Cerebellar nuclear complex (tissue), 1 donor: ENCODE measurements at places on chromosomes 16 and 17.

DNA sequence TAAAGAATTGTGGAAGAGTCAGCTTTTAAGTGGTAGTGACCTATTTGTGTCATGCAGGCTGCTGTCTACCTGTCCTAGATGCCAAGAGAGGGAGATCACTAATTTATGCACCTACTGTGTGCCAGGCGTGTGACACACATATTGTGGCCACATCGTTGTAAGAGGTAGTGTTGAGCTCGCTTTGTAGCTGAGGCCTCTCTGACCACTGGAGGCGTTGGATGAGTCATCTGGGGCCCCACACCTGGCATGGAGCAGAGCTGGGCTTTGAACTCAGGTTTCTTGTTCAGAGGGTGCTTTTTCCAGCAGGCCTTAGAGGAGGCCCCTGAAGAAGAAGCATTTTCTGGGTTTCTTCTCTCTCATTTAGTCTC, 52.3 kb upstream of the LGALS9 start:
- DNase-seq, result no peak

GRCh38 chr17:56325313-56326000, 172.2 kb downstream of the ANKFN1 start:
- no peak for DNase-seq

DNA sequence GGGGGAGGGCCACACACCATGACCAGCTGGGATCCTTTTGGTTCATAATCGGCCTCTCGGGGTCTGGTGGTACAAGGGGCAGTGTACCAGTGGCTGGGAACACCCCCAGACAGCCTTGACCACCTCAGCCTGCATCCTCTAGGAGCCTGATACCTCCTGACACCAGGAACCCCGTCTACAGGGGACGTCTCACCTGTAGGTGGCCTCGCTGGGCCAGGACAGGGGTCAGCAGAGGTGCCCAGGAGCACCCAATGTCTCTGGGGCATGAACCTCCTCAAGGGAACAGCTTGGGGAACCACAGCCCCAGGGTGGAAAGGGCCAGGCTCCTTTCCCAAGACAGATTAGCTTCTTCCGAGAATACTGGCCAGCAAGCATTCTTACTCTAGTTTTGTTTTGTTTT, 2.5 kb upstream of the METRNL start:
- DNase-seq, result no peak

DNA sequence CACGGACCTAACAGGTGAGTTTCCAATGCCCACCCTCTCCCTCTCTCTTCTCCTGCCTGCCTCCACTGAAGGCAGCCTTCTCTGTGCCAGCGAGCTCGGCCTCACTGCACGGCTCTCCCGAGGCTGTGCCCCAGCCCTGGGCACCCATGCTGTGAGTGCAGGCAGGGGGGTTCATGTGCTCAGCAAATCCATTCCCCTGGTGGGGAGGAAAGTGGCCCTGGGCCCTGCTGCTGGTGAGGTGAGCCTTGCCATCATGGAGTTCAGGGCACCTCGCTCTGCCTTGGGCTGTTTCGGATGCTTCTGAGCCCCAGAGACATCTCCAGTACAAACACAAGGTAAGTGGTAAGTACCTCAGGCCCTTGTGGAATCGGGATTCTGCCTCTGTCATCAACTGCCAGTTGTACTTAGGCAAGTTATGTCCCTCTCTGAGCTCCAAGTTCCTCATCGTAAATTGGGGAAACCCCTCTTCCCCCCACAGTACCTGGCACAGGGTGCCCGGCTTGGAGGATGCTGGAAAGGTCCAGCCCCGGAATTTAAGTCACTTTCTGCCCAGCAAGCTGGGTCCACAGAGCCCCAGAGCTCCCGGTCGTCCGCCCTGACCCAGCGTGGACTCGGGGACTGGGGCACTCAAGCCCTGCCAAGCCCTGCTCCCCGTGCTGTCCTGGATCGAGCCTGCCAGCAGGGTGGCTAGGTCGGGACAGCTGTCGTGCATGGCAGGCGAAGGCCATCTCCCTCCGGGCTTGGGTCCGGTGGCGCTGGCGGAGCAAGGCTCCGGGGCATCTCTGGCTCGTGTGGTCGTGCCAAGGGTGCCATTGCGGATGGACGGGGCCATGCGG, 684 bp upstream of the NUDT16L1 start:
- no peak for DNase-seq

GRCh38 chr17:22270381-22270780, 578.1 kb downstream of the KCNJ18 start:
- DNase-seq, result no peak

DNA sequence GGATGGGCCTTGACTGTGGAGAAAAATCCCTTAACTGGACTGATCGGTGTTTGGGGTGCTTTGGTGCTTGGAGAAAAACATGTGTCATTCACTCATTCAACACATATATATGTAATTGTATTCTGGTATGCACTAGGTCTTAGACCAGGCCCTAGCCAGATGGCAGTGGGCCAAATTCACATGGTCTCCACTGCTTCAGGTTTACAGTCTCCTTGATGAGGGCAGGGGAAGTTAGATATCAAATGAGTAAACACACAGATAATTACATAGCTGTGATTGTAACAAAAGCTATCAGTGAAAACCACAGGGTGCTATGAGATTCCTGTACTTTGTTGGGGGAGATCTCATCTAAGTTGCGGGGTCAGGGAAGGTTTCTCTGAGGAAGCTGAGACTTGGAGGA, 78.8 kb downstream of the WWP2 start:
- DNase-seq, result no peak

- DNase-seq, result no peak
Observed at GRCh38 chr16:82783933-82784572, 157.3 kb downstream of the CDH13 start.

- no peak for DNase-seq
Observed at GRCh38 chr16:17691899-17692176, 221.1 kb upstream of the XYLT1 start.

DNA sequence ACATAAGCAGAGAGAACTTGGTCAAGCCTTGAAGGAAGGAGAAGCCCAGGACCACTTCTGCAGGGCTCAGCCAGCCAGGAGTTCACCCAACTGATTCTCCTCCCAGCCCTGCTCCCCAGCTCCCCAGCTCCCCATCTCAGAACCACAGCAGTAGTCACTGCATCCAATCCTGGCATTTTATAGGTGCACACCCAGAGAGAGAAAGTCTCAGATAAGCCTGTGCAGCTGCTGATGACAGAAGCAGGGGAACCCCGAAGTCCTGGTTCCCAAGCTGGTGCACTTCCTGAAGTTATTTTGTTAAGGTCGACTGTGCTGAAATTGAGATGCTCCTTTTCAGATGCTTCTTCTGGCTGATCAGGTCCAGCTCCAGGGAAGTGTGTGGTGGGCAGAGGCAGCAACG, 6.6 kb downstream of the RNF112 start:
- no peak for DNase-seq

- no peak for DNase-seq
Observed at GRCh38 chr17:77688369-77688768, 270.1 kb upstream of the TNRC6C start.

DNA sequence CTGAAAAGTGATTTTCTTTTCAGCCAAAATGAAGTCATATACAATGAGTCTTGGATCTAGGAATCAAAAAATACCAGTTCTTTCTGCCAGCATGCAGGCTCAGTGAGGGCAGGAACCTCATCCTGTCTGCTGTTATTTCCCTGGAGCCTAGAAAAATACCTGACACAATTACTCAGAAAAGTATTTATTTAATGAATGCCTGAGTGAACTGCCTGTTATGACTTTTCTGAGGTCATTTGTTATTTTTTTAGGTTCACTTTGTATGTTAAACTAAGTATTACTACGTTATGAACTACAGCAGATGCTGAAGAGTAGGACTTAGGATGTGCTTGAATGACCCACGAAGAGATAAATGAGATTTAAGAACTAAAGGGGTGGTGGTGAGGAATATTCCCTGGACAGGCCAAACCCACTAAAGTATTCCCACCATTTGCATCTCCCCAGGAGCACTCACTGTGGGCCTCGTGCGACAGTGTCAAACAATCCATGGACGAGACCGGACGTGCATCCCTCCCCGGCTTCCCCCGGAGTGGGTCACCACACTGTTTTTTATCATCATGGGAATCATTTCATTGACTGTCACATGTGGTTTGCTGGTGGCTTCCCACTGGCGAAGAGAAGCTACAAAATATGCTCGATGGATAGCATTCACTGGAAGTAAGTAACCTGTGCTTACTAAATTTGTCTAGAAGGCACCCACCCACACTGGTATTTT, 17.1 kb upstream of the VWA3A start:
- DNase-seq, result no peak

DNA sequence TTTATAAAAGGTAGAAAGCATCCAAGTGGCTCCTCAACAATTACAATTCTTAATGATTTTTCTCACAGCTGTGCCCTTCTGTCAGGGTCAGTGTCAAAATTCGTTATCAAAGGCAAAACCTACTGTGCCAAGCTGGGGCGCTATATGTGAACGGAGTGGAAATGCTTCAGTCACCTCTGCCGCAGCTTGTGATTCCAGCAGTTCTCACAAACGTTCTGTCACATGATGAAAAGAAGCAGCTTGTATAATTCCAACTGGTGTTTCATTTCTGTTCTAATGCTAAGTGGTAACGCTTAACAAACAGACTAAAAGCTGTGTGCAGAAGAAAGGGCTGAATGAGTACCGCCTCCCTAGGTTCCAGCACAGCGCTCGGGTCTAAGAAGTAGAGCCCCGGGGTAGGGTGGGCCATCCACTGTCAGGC, 14.2 kb downstream of the PLD6 start:
- DNase-seq, result no peak

DNA sequence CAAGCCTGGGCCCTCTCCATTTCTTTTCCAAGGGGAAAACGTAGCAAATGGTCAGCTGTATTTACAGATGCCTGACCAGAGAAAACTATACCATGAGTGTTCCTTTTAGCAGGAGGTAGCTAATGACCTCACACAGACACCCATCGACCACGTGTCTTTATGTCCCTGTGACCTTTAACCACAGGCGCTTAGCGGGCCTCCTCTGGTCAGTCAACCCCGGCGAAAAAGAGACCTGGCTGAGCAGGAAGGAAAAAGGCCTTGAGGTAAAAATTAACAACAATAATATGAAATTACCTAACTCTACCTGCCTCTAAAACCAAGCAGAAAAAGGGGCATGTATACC, 9.1 kb downstream of the NUDT16L1 start:
- no peak for DNase-seq

GRCh38 chr16:10385725-10386516, at the start of gene ATF7IP2:
Gene ATF7IP2 (plus strand): TSS chr16:10386061. CDS start chr16:10430621, 44,560 bp downstream.
- peak; percentile 16 for DNase-seq

DNA sequence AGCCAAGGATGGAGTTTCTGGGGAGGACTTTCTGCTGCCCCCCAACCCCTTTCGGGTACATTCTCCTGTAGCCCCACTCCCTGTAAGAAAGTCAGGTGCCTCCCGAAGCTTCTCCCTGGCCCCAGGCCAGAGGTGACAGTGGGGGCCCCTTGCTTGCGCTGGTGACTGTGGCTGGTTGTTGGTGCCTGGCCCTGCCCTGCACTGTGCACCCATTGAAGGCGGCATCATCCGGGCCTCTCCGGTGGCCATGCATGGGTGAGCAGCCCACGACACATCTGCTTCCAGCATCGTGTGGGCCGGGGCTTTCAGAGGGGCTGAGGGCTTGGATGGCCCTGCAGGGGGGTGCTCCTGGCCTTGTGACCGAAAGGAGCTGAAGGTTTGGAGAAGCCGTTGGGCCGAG, 297.0 kb downstream of the SEC14L1 start:
- no peak for DNase-seq

DNA sequence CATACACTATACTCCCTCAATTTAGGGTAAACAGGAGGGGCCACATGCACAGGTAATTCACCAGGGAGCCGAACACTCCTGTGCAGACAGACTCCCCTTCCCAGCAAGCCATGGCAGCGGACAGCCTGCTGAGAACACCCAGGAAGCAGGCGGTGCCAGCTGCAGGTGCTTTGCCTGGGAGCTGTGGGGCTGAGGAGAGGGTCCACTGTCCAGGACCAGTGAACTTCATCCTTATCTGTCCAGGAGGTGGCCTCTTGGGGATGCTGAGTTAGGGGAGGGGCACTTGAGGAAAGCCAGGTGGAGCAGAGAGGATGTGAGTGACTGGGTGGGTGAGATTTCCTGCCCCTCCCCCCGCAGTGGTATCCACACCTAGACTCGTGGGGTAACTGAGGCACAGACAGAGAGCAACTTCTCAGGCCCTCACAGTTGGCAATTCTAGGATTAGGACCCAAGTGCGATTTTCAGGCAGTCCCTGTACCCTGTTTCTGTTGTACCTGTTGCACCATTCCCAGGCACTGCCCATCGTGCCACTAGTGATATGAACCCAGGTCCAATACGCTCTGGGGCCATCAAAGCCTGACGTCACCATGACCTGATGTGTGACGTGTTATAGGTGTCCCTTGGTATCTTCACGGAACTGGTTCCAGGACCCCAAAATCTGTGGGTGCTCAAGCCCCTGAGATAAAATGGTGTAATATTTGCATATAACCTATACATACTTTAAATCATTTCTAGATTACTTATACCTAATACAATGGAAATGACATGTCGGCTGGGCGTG, 1.2 kb downstream of the GRN start:
- no peak for DNase-seq

- no peak for DNase-seq
Observed at GRCh38 chr16:54447576-54448440, 161.2 kb upstream of the IRX3 start.

DNA sequence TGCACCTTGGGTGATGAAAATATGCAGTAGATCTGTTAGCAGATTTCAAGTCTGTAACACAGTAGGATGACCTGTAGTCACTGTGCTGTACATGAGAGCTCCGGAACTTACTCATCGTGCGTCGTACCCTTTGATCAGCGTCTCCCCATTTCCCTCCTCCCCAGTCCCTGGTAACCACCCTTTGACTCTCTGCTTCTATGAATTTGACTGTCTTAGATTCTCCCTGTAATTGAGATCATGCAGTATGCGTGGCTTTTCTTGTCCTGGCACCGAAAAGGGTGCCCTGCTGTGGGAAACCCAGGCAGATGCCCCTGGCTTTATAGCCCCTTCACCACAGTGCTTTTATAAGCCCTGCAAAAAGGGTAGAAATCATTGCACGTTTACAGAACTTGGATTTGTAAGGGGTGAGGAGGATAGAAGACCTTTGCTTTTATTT, 20.5 kb downstream of the CLEC16A start:
- no peak for DNase-seq

GRCh38 chr16:17228048-17228707, 242.6 kb downstream of the XYLT1 start:
- no peak for DNase-seq

DNA sequence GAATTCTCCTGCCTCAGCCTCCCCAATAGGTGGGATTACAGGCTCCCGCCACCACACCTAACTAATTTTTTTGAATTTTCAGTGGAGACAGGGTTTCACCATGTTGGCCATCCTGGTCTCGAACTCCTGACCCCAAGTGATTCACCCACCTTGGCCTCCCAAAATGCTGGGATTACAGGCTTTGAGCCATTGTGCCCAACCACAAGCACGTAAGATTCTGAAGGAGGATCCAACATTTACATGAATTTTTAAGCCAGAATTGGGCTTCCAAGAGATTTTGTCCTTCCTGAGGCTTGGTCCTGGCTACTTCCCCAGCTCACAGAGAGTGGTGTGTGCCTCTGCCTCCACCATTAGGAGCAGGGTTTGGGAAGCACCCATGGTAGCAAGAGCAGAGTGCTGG, 11.1 kb downstream of the G6PC3 start:
- DNase-seq, result no peak

GRCh38 chr16:64409783-64410210, 712.1 kb downstream of the CDH11 start:
- DNase-seq, result no peak

- DNase-seq, result no peak
Observed at GRCh38 chr17:56222255-56222654, 69.0 kb downstream of the ANKFN1 start.

GRCh38 chr17:13609941-13610340, 8.2 kb upstream of the HS3ST3A1 start:
- DNase-seq, result no peak

GRCh38 chr17:16463358-16464302, 28.4 kb downstream of the LRRC75A start:
- DNase-seq, result no peak
